ENCODE measurements at places on chromosomes 4 and X.

DNA sequence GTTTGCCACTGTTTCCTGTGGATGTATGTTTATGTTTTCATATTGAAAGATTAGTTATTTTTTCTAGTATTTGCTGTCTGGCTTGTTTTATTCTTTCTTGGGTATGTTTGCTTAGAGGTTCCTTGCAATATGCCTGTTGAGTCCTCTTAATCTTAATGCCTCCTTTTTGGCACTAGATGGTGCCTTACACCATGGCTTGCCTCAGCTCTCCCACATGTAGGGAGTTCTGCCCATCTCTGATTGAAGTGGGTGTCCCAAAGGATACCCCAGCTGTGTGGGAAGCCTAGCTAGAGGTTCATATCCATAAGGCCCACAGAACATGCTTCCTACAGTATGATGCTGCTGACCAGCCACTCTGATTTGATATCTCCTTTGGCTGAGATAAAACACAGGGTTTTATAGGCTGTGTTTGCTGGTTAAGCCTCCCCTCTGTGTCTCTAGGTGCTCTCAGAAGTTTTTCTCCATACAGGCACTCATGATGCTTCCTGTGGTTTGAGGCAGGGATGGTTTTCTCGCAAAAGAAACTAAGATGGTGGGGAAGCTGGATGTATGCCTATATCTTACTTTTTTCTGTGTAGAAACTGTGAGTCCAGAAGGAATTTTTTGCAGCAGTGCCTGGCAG, 162.4 kb downstream of the ASB9 start:
- no peak for DNase-seq

GRCh38 chrX:110123331-110123782, 120.4 kb downstream of the TMEM164 start:
- no peak for DNase-seq

DNA sequence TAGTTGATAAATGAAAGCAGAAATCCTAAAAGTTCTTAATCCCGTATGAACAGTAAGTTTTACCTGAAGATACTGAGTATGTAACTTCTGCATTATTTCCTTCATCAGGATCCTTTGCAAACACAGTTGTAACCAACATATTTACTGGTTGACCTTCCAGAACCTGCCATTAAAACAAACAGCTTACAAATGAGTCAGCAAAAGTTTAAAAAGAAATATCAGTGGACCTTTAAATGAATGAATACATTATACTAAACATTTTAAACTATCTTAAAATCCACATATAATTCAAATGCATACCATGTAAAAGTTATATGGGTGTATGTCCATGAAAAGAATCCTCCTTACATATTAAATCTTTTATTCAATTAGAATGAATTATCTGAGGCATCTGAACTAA, 163.6 kb downstream of the DCHS2 start:
- no peak for DNase-seq

GRCh38 chrX:8851231-8851886, 50.2 kb upstream of the FAM9A start:
- DNase-seq: no peak

DNA sequence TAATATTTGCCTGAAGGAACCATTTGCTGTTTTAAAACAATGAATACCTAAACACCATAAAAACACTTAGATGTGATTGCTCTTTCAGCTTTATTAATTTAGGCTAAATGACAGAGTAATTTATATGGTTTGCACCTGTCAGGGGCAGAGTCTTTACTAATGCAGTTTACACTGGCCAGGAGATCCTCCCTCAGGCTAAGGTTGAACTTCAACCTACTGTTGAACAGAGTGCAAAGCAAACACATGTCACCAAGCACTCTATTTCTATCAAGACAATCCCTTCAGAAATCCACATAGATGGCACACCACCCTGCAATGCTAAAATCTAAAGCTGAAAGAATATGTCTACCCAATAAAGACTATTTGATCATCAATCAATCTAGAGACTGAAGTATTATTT, 147.3 kb downstream of the KLHL13 start:
- DNase-seq: no peak

DNA sequence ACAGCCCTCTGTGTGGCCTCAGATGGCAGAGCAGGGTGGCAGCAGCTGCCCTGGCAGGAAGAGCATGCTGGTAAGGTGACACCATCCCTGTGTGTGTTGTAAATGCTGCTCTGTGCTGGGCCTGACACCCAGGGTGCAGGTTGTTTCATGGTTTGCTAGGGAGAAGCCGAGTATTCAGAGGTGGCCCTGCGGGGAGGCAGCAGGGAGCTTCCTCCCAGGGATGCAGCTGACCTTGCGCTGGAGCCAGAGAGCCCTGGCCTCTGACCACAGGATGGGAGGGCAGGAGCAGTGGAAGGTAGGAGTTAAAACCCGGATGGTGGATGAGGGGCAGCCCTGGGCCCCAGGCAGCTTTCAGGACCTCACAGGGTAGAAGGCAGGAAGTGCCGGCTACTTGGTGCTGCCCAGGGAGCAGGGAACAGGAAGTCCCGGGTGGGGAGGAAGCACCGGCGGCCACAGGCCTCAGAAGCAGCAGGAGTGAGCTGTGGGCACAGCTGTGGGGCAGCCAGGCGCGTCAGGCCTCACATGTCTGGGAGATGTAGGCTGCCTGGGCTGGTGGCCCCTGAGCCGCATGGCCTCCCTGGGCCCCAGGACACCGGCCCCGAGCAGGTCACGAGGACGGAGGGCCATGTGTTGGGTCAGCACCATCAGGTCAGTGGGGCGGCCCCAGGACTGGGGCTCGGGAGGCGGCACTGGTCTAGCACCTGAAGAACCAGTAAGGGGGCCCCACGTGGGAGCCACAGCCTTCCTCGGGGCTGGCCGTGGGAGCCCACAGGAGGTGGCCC, 19.1 kb downstream of the SH3BP2 start:
- no peak for DNase-seq

DNA sequence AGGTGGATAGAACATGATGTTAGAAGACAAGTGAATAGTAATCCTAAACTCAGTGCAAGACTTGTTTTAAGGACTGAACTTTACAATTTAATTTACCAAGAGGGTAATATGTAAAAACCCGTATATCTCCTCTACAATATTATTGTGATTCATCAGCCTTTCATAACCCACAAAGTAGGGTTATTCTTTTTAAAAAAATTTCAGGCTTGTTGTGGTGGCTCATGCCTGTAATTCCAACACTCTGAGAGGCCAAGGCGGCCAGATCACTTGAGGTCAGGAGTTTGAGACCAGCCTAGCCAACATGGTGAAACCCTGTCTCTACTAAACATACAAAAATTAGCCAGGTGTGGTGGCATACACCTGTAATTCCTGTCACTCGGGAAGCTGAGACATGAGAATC, 7.2 kb downstream of the IBSP start:
- DNase-seq: no peak

DNA sequence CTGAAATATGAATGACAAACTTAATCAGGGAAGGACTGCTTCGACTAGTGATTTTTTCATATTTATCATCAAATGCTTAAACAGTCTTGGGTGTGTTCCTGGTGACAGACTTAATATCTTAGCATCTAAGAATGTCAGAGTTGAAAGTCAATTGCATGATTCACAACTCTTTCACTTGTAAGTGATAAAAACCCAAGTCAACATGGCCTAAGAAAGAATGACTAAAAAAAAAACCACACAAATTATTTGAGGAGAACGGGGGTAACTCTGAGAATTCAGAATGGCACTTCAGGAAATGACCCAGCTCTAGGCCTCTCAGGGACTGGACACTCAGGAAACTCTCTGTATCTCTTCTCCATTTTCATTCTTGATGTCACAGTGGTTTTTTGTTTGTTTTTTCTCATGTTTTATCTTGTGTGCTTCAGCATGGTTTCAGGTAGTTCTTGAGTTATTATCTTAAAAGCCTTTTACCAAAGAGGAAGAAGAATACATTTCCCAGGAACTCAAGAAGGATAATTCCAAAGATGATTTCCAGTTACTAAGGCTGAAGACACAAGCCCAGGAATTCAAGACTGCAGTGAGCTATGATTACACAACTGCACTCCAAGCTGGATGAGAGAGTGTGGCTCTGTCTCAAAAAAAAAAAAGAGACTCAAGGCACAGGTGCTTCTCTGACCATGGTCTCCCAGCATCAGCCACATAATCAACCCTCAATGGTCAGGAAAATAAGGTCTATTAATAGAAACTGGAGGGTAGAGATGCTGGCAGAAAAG, 1697.8 kb upstream of the IGFBP7 start:
- no peak for DNase-seq

DNA sequence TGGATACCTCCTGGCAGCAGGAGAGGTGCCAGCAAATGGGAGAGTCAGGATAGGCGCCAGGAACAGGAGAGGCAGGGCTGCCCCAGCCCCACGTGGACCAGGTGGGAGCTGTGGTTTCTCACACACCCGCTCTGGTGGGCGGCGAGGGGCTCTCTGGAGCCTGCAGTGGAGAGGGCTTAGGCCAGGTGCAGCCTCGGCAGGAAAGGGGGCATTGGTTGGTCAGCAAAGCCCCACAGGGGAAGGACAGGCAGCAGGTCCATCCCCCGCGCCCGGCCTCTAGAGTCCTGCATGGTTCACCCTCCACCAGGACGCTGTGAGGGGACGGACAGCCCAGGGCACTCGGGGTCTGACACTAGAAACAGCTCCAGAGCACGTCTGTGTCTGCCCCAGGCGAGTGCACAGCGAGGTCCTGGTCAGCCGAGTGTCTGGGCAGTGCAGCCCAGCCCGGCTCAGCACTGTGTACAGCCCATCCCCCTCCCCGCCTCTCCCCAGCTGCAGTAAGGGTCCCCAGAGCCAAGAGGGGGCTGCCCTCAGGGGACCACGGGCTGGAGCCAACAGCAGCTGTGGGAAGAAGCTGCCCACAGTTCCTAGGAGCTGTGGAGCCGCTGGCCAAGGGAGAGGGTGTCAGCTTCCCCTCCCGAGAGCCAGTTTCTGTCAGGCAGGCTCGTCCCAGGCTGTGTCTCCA, 8.2 kb downstream of the ATP5ME start:
- DNase-seq: no peak

- DNase-seq: no peak
These were observed 311.3 kb upstream of the HS3ST1 start for GRCh38 chr4:11739992-11740391.

DNA sequence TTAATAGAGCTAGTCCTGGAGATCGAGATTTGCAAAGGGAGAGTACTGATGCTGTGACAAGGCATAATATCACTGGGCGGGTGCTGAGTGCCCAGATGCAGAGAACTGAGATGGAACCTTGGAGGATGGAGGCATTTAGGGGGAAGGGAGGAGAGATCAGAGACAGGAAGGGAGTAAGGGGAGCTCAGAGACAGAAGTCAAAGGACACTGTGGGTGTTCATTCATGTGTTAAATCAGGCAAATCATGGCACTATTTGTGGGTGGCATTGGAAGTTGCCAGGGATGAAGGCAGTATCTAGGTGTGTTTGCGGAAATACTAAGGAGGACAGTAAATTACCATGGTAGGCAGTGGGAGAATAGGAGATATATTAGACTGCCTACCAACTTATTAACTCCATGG, 135.0 kb downstream of the RBM46 start:
- no peak for DNase-seq

GRCh38 chrX:13381514-13381913, 61.7 kb upstream of the ATXN3L start:
- no peak for DNase-seq

- no peak for DNase-seq
These were observed 7.3 kb upstream of the MXD4 start for GRCh38 chr4:2269206-2269531.

DNA sequence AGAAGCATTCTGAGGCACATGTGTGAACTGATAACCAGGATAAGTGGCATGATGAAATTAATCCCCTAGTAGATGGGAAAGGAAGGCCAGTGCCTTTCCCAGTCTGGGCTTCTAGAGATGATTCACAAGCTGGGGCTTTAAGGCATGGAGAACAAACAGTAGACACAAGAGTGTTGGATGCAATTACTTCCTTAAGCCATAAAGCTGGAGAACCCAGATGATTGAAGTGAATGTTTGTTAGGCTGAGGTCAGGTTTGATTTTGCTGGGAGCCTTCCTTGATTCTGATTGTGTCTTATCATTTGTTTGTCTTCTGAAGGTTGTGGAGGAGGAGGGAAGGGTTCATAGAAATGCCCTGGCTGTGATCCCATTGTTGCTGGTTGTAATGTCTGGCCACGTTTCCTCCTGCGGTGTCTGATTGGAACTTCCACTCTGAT, 125.2 kb downstream of the NHS start:
- DNase-seq: no peak

GRCh38 chrX:107700317-107700774, 72.0 kb downstream of the PRPS1 start:
- no peak for DNase-seq

DNA sequence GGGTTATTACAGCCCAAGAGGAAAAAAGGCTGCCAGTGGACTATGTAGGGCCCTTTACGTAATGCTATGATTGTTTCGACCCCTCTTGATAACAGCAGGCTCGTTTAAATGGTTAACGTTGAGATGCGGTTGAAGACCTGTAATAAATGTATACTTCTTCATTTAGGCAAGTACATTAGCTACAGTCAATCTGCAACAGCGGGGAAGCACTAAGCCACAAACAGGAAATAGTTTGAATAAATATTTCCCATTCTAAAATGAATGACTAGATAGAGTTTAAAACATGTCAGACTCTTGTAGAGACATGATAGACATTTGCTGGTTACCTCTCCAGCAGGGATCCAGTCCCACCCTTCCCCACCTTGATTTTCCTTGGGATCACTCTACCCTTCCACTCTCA, 38.1 kb upstream of the STIM2 start:
- no peak for DNase-seq

DNA sequence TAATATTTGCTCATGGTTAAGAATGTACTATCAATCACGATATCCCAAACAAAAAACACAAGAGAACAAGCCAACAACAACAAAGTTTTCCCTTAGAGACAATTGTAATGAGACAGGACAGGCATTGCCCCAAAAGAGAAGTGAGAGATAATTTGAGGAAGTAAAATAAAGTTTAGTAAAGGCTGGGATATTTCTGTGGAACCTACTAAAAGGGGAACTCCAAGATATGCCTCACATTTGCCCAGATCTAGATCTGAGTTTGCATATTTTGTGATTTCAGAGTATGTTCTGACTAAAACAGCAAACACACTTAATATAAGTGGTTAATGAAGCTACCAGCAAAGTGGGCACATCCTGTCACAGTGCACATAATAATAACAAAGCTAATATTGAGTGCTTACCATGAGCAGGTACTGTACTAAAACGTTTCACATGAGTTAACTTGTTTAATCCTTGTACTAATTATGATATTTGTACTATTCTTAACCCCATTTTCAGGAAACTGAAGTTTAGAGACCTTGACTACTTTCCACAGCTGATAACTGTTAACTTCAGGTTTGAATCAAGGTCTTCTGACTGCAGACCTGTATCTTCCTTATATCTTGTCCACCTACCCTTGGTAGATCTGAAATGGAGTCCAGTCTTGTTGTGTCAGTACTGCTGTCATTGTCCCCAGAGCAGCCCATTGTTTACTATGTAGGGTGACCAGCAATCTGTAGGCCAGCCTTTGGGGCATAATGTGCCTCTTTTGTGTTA, 26.0 kb upstream of the BMP2K start:
- no peak for DNase-seq

GRCh38 chr4:142452161-142452855, 393.8 kb downstream of the INPP4B start:
- DNase-seq: no peak

- DNase-seq: no peak
These were observed 43.8 kb downstream of the GEMIN8 start for GRCh38 chrX:13985697-13986435.

All from stimulated activated CD8-positive, alpha-beta memory T cell treated with anti-CD3 and anti-CD28 coated beads, Interleukin-7, amount 100 ng/mL, for 24 hours (primary cell).